ENCODE measurements at places on chromosomes 11 and 22. TPM values are rescaled to one million over a fixed set of nuclear protein-coding genes. Genes with fewer than 3 reads are reported as not detected.

Gene IFT27
- 16.5 TPM for total RNA-seq

Gene CYP2R1
- total RNA-seq, result 10.6 TPM

Gene SAA2
- not detected for total RNA-seq

Gene GRAMD1B
- total RNA-seq, result 3.1 TPM

Gene HDHD5
- 23.0 TPM for total RNA-seq

Gene NPAS4
- total RNA-seq, result 0.29 TPM

Gene IGHMBP2
- 12.4 TPM for total RNA-seq

Gene TRIM49
- not detected for total RNA-seq

Gene TMEM191C
- total RNA-seq, result 1.8 TPM

Gene C11orf86
- total RNA-seq, result not detected

Gene NFRKB
- total RNA-seq, result 22.7 TPM

Gene GGT5
- 1.2 TPM for total RNA-seq

Gene PDGFD
- 0.15 TPM for total RNA-seq

Gene PKP3
- 2.8 TPM for total RNA-seq

Gene OR2AT4
- not detected for total RNA-seq

Gene AMOTL1
- total RNA-seq, result 30.4 TPM

Gene MS4A3
- not detected for total RNA-seq

Gene NAP1L4
- 103 TPM for total RNA-seq

Gene CYP2D6
- total RNA-seq, result 0.33 TPM

Gene EHF
- 0.33 TPM for total RNA-seq
